ENCODE measurements at places on chromosomes 5 and 9.

DNA sequence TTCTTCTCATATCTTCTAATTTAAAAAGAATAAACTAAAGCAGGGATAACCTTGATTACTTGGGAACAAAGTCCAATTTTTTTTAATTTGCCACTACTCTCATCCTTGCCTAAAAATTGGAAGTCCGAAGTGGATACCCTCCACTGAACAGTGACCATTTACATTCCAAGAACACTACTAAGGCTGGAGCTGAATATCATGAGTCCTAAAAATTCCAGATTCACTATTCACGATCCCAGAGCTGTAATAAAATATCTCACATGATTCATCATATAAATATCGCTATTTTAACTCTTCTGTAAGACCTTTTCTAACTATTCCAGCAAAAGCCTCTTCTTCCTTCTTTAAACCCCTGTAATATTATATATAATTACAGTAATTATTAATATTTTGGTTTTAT lies 57.4 kb downstream of the ATPSCKMT start:
- DNase-seq: peak; percentile 80

DNA sequence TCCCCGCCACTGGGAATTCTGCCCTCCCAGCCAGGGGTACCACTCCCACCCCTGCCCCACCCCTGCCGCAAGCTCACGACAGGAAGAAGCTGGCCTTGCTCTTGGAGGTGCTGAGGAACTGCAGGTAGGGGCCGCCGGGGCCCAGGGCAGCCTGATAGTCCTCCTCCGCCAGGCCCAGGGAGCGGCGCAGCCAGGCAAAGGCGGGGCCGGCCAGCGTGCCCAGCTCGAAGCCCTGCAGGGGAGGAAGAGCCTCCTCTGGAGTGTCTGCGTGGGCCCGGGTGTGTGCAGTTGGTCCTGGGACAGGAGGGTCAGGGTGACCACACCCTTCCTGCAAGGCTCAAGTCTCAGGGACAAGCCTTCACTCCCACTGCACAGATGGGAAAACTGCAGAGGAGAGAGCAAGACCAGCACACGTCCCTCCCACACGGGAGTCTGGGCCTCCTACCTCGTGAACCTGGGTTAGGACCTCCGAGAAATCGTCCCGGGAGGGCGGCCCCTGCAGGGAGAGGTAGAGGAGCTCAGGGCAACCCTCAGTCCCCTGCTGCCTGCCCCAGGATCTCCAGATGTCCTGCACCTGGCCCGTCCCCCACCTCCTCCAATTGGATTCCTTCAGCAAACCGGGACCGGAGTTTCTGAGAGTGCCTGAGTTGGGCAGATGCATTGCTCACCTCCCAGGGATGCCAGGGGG lies 2.4 kb downstream of the PIP5KL1 start:
- no peak for DNase-seq

DNA sequence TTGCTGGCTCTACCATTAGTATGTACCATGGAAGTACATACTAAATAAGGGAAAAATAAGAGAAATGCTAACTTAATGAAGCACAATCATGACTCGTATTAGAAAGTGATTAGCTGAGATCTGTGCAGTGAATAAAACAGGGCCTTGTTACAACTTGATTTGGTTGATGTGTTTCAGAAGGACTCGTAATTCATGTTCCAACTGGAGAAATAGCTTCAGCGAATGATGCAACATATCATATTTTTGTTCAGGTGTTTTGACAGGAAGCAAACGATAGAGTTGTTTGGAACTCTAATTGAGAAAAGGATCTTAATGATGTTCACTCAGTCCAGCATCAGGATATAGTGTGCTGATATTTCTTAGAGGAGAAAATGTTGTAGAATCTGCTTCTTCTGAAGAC lies 474.6 kb upstream of the WWC1 start:
- DNase-seq: no peak

- DNase-seq: no peak
Observed at GRCh38 chr9:20486552-20486951, 135.7 kb downstream of the MLLT3 start.

DNA sequence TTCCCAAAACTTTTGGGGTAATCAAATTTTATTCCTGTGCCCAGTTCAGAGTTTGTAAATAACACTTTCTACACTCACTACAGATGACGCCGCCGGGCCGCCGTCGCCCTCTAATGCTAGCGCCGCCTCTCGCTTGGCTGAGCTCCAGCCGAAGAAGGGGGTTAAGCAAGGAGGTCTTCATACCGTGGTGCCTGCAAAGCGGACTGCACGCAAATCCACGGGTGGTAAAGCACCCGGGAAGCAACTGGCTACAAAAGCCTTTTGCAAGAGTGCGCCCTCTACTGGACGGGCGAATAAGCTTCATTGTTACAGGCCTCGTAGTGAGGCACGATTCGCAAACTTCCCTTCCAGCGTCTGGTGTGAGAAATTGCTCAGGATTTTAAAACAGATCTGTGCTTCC lies 280.4 kb downstream of the MEF2C start:
- no peak for DNase-seq

DNA sequence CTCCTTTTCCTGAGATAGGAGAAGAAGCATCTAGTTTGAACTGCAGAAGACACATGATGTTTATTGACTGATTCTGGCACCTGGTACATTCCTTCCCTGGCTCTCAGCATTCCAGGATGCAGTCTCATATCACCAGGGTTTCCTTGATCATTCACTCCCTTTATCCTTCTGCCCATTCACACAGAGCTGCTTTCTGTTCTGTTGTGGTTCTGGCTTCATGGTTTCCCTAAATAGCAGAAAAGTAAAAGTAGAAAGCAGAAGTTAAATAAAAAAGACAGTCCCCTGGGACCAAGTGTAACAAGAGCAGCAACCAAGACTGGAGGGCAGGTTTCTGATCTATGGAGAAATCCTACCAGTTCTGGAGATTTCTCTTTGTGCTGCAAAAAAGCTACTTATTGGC lies 3.2 kb downstream of the IFNA8 start:
- no peak for DNase-seq

DNA sequence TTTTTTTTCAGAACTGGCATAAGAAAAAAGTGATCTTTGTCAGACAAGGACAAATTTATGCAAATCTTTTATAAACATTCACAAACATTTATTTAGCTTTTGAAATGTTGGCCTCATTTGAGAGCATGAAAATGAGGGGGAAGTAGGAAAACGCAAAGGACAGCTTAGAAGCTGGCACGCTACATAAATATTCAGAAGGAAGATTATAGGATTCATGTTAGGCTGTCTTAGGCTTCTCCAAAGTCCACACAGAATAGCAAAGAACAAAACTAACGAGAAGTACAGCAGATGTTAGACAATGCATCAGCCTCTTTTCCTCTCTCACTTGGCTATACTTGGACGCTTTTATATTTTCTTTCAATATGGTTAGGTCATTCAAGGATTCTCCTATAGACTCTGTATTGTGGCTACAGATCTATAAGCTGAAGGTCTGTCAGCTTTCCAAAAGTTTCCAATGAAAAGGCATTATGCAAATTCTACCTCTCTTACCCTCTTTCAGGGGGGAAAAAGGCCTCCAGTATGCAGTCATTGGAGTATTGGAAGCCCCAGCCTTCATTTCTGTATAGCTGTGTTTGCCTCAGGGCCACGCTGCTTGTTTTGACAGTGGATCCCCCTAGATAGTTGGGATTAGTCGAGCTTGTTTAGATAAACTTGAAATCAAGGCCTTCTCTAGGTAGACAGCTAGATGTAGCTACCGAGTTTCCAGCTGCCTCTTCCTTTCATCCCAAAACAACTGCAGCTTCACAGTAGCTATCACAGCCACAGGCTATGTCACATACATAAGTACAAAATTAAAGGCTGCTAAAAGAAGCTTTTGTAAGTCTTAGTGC lies 153.0 kb downstream of the DENND1A start:
- no peak for DNase-seq

GRCh38 chr5:10576121-10576789 lies 12.4 kb downstream of the ANKRD33B start:
- DNase-seq: no peak

GRCh38 chr5:150562832-150563231 lies 54.9 kb downstream of the NDST1 start:
- DNase-seq: no peak

GRCh38 chr5:398475-399295 lies 44.3 kb upstream of the EXOC3 start:
- DNase-seq: no peak

DNA sequence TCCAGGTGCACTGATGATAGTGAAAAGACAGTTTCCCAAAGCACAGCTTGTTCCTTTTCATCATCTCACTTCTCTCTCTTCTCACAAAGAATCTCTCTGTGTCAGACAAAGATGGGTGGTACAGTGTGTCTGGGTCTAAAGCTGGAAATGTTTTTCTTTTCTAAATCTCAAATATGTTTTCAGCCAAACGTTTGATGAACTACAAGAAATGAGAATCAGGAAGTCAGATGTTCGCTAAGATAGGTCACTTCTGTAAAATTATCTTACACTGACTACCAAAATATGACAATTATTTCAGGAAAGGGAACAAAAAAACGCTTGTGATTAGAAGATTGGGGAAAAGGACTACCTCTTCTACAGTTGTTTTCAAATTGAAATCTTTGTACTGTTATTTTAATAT lies 708.8 kb downstream of the PTPRD start:
- no peak for DNase-seq

GRCh38 chr9:134359493-134360179 lies 33.4 kb downstream of the RXRA start:
- no peak for DNase-seq

DNA sequence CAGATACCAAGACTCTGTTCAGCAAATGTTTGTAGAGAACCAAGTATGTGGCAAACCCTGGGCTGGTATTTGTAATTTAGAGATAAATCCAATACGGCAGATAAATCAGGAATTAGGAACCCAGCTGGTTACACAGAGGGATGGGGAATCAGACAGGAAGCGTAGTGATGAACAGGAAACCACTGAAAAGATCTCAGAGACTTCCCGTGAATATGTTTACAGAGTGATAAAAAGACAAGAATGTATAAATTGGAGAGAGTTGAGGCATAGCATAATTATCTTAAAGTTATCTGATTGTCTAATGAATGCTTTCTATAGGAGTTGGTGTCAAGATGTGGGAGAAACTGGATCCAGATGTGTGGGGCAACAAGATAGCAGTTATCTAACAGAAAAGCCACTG lies 246.6 kb upstream of the SMARCA2 start:
- DNase-seq: no peak

- DNase-seq: no peak
Observed at GRCh38 chr9:133360400-133361393, 4.3 kb downstream of the SURF2 start.

DNA sequence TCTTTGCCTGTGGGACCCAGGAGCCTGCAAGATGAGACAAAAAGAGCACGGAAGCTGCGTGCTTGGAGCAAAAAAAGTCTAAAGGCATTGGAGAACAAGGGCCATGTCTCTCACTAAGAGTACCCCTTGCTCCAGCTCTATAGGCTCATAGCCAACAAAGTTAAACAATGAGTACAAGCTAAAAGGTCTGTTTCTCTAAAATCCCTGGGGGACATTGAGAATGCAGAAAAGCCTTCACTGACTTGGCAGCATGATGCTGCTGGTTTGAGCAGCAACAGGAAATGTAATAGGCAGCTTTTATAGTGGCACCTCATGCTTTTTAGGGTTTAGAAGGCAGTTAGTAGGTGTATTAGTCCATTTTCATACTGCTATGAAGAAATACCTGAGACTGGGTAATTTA lies 287.5 kb downstream of the SMARCA2 start:
- no peak for DNase-seq

GRCh38 chr9:134778841-134779411 lies 101.7 kb upstream of the FCN2 start:
- peak; percentile 53 for DNase-seq
